Progenitor cell of endocrine pancreas (in vitro differentiated cells): ENCODE measurements at places on chromosomes 4 and X. TPM values are rescaled to one million over a fixed set of nuclear protein-coding genes. Genes with fewer than 3 reads are reported as not detected.

GRCh38 chrX:119775517-119776238 is 15.8 kb downstream of the RPL39 start:
- no peak for DNase-seq

DNA sequence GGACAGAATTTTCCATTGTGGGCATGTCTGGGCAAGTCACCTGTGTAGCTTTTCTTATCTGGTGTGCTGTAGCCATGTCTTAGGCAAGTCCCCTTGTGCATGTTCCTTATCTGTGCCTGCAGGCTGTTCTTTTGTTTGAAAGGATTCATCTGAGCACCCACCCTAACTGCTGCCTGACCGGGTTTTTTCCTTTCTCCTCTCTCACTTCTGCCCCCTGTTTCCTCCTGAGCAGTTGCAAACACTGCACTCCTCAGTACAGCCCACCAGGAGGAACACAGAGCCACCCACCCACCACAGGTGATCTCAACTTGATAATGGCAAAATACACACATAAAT is 29.2 kb upstream of the IL9R start:
- no peak for DNase-seq

DNA sequence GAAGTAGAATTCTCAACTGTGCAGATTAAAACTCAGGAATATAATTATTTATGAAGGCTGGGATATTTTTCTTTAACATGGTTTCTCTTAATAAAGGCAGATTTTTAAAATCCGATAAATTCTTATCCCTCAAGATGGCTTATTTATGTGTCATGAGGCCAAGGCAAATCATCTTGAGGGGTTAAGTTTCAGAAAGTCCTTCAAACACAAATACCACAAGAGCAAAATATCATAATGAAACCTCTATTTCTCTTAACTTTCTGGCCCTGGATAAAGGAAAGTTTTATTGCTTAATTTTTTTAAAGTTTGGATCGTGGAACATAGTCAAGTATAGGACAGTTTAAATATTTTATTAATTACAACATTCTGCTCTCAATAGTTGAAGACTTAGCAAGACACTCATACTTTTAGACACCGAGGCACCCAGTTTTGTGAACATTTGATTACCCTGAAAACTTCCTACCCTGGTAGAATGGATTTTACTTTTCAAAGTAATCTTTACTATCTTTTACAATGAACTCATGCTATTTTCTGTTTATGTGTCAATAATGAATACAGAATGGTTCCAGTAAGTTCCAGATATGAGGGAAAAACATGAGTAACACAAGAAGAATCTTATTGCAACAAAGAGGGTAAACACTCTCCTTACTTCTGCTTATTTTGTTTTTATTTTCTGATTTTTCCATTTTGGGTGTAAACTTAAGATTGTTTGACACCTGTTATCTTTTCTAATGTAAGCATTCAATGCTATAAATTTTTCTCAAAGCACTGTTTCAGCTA is 200.7 kb upstream of the IL15 start:
- no peak for DNase-seq

GRCh38 chr4:81562093-81562492 is 90.4 kb upstream of the RASGEF1B start:
- DNase-seq, result no peak

- no peak for DNase-seq
Measured at GRCh38 chr4:94759767-94760211, 2.0 kb downstream of the BMPR1B start.

GRCh38 chr4:663438-664428 is 10.3 kb downstream of the ATP5ME start:
- peak; percentile 44 for DNase-seq

DNA sequence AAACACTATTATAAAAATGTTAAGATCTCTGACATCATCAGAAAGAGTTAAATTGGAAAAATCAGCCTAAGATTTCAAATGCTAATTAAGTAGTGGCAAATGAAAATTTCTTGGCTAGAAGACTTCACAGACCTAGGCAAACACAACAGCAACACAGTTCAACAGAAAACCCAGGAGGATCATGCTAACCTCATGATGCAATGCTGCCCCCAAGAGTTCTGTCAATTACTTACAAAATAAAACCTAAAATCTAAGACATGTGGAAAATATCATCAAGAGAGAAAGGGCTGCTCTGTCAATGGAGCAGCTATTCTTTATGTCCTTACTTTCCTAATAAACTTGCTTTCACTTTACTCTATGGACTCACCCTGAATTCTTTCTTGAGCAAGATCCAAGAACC is 21.0 kb downstream of the S100G start:
- DNase-seq, result no peak

DNA sequence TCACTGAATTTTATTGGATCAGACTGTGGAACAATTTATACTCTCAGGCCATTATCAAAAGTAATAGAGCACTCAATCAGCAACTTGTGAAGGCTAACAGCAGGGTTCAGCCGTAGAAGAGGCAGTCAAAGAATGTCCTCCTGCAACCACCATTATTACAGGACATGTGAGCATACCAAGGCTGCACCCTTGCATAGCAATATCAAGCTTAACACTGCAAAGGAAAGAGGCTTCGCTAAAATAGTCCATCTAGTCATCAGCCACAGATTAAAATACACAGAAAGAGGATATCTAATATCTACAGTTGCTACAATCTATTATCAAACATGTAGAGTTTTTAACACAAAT is 42.9 kb upstream of the TMPRSS11B start:
- DNase-seq, result no peak

- DNase-seq, result no peak
Measured at GRCh38 chrX:130728208-130728607, 174.8 kb downstream of the ENOX2 start.

DNA sequence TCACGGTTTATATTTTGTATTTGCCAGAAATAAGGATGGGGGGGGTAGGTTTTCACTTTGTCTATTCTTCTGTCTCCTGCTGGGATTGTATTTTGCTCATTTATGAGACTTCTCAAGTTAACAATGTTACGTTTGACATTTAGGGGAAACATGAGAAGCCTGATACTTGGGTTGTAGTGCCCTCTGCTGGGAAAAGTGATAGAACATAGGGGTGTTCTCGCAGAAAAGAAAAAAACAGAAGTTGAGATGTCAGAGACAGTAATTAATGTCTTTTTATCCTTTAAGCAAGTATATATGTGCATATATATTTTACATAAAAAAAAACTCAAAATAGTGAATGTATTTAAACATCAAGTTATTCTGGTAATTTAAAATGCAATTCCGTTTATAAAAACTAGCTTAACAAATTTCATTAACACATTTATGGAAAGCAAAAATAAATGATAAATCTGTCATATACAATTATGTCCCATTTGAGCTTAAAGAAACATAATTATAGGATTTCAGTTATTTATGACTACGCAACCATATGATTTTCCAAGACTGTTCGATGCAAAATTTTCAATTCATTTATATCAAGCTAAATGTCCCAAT is 46.0 kb upstream of the TMPRSS11F start:
- no peak for DNase-seq

DNA sequence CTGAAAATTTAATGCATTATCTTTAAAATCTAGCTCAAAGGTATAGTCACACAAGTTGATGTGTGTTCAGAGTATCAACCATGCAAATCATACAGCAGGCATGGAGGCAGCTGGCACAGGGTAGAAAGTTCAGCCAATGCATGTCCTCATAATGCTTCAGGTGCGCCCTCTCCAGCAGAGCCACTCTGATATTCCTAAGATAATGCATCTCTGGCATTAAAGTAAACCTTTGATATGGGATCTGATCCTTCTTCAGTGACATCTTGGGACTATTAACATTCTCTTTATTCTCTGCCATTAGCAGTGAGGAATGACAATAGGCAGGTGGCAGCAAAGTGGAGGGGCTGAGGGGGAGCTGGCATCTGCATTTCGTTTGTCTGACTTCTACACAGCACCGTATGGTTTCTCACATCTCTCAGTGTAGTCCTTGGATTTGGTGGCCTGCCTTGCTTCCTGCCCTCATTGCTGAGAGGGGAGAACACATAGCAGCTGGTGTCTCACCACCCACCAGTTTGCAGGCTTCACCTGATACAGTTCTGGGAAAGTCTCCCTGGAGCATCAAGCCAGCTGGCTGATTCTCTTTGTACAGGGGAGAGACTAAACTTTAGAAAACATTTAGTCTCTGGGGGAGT is 168.7 kb upstream of the TBC1D9 start:
- no peak for DNase-seq

DNA sequence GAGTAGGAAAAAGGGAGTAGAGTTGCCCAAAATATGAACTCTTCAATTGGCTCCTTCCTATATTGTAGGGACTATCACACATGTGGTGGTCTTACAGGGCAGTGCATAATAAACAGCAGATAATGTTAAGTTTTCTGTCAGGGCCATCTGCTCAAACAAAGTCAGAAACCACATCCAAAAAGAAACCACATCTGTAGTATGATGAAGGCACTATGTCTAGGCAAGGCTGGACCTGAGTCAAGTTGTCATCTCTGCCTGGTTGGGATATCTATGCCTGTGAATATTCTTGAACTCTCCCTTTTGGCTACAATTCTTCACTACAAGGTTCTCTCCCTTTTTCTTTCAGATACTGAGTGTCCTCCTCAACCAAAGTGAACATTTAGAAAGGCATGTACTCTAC is 109.4 kb upstream of the C1GALT1C1 start:
- DNase-seq, result no peak

GRCh38 chr4:26145212-26145611 is 175.6 kb upstream of the RBPJ start:
- no peak for DNase-seq

DNA sequence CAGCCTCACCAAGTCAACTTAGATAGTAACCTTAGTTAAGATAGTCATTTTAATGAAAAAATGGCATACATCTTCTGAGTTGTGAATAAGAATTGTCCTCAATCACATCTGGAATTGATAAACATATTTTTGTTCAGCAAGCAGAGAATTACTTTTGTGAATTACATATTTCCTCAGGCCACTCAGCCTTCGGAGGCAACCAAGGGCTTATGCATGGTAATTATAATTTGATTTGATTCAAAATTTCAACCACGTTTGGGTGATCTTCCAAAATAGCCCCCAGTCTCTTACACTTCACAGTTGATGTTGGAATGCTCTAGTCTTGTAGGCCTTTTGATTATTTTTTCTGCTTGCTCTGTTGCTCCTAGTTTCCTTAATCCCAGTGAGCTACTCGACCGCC is 63.4 kb downstream of the GALNTL6 start:
- no peak for DNase-seq

GRCh38 chrX:40073439-40074054 is 24.2 kb downstream of the BCOR start:
- no peak for DNase-seq

DNA sequence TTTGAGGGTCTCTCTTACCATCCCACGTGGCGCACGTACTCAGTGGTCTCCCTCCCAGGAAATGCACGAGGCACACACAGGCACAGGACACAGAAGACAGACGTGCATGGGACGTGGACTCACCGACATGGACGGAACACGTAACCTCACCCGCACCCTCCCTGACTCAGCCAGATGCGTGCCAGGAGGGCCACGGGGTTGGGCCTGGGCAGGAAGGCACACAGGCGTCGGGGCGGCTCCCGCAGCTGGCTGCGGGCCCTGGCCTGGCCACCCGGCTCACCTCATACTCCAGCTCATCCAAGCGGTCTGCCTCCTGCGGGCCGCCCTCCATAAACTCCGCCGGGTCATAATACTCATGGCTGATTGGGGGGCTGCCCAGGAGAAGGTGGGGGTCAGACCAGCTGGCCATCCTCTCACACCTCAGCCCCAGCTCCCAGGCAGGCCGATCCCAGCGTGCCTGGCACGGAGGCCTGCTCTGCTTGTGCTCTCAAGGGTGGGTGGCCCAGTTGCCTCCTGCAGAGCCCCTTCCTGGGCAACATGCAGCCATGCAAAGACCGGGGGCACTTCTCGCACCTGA is 12.6 kb downstream of the SSR4 start:
- DNase-seq, result no peak

GRCh38 chr4:85955620-85956292 is 404.1 kb downstream of the MAPK10 start:
- no peak for DNase-seq

DNA sequence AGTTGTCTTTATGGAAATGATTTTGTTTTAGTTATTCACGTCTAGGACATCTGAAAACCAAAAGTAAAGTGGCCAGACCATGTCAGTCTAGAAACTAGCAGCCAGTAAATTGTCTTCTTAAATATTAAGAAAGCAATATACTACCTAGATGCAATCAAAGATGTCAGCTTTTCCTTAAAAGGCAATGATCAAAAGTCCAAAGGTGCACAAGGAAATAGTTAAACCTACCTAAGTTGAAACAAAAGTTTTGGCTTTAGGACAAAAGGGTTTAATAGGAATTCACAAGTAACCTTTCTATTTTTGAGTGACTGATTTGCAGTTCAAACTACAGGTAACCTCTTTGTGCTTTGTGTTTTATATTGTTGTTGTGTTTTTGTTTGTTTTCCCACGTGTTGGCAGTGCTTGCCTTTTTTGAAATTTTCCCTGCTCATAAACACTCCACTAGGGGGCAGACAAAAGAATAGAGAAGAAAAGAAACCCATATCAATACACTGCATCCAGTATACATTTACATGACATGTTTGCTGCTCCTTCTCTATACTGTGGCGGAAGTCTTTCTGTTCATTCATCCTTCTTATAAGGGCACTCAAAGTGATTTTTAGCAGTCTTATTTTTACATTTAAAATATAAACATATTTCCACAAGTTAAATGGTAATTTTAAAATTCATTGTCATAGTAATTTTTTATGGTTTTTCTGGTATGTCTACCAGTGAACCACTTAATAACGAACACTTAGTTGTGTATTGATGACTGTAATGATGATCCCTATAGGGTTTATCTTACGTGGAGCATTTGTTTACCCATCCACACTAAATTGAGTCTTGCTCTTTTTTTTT is 62.7 kb downstream of the GAB1 start:
- DNase-seq, result no peak

DNA sequence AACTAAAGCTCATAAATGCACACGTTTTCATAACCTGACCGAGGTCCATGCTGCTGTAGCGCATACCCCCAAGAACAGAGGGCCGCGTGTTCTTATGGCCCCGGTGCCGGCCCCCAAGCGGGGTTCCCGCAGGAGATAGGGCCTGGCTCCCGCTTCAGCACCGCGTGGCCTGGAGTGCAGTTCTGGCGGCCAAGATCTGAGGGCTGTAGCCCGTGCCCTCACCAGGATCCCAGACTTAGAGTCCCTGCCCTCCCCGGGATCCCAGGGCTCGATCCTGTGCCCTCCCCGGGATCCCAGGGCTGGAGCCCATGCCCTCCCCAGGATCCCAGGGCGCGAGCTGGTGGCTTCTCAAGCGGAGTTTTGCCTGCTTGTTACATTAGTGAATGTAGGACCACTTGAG is 1.0 kb upstream of the GRPEL1 start:
- no peak for DNase-seq

Gene HTATSF1
- total RNA-seq, result 56.6 and 60.4 TPM in 2 replicates

Gene ASB12
- 0.22 and 0.47 TPM in 2 replicates for total RNA-seq

Gene USP27X
- 7.4 and 7.6 TPM in 2 replicates for total RNA-seq

Gene EDA2R
- total RNA-seq, result 4.2 and 6.6 TPM in 2 replicates

Gene OTUD6A
- total RNA-seq, result not detected in 2 replicates

Gene TMPRSS11B
- total RNA-seq, result not detected in 2 replicates

Gene F9
- not detected in 2 replicates for total RNA-seq

Gene FAM149A
- 12.0 and 13.5 TPM in 2 replicates for total RNA-seq

Gene NLGN4X
- total RNA-seq, result 43.4 and 45.0 TPM in 2 replicates

Gene HEPH
- total RNA-seq, result 91.8 and 92.4 TPM in 2 replicates
